H9 (cell line): ENCODE measurements at places on chromosomes 7 and 10. TPM values are rescaled to one million over a fixed set of nuclear protein-coding genes. Genes with fewer than 3 reads are reported as not detected.

EPO gene
- total RNA-seq = 0.33 and 0.44 TPM in 2 replicates

AKR1C8 gene
- total RNA-seq = not detected in 2 replicates

ADAM22 gene
- 8.6 and 8.7 TPM in 2 replicates for total RNA-seq

ETV1 gene
- total RNA-seq = 68.5 and 71.8 TPM in 2 replicates

SPOCK2 gene
- 0.86 and 1.8 TPM in 2 replicates for total RNA-seq

KLF14 gene
- total RNA-seq = not detected in 2 replicates

TMEM209 gene
- 30.8 and 33.9 TPM in 2 replicates for total RNA-seq

PLAU gene
- total RNA-seq = 15.0 and 16.2 TPM in 2 replicates

OPN1SW gene
- total RNA-seq = not detected in 2 replicates

ADIRF gene
- not detected in 2 replicates for total RNA-seq

MYO3A gene
- total RNA-seq = 4.3 and 4.9 TPM in 2 replicates

PILRB gene
- 43.5 and 50.1 TPM in 2 replicates for total RNA-seq

PTPRN2 gene
- 5.2 and 5.7 TPM in 2 replicates for total RNA-seq

PODXL gene
- total RNA-seq = 727 and 732 TPM in 2 replicates

DRGX gene
- not detected in 2 replicates for total RNA-seq

PARD3 gene
- total RNA-seq = 44.7 and 47.2 TPM in 2 replicates

VWC2 gene
- total RNA-seq = 0.02 TPM in 2 replicates

ERVW-1 gene
- total RNA-seq = 0.09 TPM in 1 of 2 replicates, not detected in the other

AZGP1 gene
- 0.24 TPM in 1 of 2 replicates, not detected in the other for total RNA-seq

PSD gene
- total RNA-seq = 3.4 and 3.6 TPM in 2 replicates
